ENCODE measurements at places on chromosomes 11 and 22.

GRCh38 chr11:15507592-15507991 is 392.9 kb downstream of the INSC start:
- no peak for DNase-seq

- no peak for DNase-seq
Measured at GRCh38 chr11:86571273-86571948, 101.0 kb downstream of the ME3 start.

GRCh38 chr11:19239039-19239438 is 1.7 kb downstream of the E2F8 start:
- no peak for DNase-seq

- DNase-seq: no peak
Measured at GRCh38 chr11:34226210-34226609, 120.8 kb downstream of the NAT10 start.

DNA sequence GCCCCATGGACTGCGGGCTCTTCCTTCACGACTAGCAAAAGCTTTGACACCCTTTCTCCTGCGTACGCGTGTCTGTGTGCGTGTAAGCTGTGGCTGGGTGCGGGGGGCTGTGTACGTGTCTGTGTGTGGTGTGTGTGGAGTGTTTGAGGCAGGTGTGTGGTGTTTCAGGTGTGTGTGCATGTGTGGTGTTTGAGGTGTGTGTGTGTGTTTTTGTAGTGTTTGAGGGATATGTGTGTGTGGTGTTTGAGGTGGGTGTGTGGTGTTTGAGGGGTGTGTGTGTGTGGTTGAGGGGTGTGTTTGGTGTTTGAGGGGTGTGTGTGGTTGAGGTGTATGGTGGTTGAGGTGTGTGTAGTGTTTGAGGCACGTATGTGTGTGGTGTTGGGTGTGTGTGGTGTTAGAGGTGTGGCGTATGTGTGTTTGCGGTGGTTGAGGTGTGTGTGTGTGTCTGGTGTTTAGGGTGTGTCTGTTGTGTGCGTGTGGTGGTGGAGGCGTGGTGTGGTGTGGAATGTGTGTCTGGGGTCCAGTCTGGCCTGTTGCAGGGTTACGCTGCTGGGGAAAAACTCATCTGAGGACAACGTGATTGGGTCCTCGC is 687 bp upstream of the ARSA start:
- DNase-seq: no peak

GRCh38 chr22:22155146-22155545 is 89.4 kb upstream of the VPREB1 start:
- no peak for DNase-seq

DNA sequence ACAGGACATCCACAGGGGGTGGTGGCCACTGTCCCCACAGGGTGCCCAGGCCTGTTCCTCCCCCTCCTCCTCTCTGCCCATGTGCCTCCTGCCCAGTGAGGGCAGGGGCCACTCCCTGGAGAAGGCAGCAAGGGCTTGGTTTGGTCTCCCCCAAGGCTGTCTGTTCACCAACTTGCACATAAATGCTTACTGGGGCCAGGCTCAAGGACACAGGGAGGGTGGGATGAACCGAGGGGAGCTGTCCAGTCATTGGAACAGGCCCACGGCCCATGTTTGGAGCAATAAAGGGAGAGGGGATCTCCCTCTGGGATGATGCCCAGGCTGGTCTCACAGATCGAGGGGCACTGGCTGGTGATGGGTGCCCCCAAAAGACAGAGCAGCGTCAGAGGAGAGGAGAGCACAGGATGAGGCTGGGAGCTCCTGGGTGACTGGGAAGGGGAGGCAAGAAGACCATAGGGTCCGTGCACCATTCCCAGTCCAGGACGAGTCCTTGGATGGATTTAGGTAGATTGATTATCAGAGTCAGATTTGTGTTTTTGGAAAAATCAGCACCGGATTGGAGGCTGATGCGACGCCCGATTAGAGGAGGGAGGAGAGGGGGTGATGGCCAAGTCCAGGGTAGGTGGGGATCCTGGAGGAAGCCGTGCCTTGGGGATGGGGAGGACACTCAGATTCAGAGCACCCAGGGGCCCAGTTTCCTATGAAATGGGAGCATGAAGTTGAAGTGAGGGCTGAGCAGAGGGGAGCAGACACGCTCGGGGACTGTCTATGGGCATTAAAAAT is 1.1 kb downstream of the IGLL5 start:
- no peak for DNase-seq

DNA sequence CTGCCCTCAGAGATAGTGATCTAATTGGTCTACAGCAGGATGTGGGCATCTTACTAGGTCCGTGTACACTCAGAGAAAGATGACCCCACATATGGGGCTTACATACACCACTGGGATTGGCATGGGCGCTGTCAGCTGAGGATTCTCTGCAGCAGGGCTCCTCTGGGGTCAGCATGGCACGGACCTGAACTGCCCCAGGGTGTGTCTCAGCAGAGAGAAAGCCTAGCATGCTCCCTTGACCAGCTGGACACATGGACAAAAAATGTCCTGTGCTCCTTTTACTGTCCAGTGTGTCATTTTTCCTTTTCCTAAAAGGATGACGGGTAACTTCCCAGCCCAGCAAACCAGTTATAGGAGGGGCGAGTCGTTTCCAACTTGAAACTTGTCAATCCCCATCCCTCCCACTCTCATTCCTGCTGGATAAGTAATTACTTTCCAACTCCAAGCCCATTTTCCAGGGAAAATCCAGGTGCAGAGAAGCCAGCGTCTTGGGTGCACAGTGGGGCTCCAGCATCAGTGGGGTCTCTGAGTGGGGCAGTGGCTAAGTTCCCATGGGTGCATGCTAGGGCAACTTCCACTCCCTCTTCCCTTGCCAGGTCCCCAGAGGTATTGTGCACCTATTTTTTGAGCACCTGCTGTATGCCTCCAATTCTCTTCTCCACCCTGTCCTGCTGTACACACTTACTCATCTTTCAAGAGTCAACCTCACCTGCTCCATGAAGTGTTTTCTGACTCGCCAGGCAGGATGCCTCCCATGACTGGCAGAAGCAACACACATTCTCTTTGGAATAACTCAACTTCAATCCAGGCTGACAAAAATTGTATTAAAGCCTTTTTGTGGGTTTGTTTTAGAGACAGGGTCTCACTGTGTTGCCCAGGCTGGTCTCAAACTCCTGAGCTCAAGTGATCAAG is 5.0 kb downstream of the VSTM5 start:
- no peak for DNase-seq

- DNase-seq: no peak
Measured at GRCh38 chr11:67606093-67606491, 644 bp upstream of the NDUFV1 start.

DNA sequence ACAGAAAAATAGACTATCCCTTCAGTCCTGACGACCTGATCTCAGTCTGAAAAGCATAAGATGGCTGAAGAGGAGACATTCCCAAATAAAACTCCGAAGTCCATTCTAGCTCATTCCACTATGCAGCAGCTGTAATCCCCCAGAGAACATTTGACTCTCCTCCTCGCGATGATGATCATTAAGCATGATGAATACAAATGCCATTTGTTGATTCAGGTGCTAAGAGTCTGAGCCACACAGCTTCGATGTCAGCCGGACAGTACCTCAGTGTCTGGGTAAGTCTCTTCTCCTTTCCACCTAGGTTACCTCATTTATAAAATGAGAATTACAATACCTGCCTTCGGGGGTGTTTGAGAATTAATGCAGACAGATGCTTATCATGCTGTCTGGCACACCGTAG is 94.8 kb downstream of the TENM4 start:
- no peak for DNase-seq

GRCh38 chr11:119055901-119056300 is 1.1 kb downstream of the HYOU1 start:
- peak; percentile 43 for DNase-seq

GRCh38 chr11:12569499-12570425 is 104.5 kb upstream of the TEAD1 start:
- no peak for DNase-seq

DNA sequence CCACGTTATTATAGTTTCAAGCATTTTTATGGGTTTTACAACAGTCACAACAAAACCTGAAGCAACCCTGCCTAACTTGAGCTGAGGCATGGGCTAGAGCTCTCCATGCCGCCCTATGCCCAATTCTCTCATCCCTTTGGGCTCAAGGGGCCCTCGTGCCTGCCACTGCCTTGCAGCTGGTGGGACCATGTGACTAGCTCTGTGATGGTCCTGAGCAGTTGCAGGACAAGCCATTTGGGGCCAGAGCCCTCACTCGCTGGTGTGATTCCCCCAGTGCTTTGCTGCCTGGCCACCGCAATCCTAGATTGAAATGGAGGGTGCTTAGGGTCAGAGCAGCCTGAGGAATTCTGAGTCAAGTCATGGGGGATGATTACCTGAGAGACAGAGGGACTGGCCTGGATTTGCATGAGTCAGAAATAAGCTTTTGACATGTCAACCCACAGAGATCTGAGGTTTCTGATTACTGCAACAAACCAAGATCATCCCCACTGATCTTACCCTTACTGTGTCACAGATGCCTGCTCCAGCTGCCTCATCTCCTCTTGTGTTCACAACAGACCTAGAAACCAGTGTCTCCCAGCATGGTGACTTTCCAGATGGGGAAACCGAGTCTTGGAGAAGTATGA is 323.7 kb downstream of the BRD1 start:
- DNase-seq: no peak

- no peak for DNase-seq
Measured at GRCh38 chr11:67253872-67254624, 12.2 kb upstream of the GRK2 start.

DNA sequence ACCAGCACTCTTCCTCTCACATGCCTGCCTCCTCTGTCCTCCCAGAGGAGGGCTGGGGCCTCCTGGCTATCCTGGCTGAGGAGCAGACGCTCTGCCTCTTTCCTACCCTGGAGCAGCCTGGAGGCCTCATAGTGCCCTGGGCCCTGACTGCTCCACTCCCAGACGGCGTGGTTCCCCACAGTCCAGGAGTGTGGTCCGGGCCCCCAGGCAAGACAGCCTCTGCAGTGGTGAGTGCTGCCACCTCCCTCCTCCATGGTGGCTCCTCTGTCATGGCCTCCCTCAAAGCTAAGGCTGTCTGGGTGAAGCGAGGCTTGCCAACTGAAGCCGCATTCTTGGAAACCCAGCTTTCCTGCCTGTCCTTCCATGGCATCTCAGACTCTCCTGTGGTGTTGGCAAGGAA is 19.8 kb downstream of the GAB4 start:
- no peak for DNase-seq

DNA sequence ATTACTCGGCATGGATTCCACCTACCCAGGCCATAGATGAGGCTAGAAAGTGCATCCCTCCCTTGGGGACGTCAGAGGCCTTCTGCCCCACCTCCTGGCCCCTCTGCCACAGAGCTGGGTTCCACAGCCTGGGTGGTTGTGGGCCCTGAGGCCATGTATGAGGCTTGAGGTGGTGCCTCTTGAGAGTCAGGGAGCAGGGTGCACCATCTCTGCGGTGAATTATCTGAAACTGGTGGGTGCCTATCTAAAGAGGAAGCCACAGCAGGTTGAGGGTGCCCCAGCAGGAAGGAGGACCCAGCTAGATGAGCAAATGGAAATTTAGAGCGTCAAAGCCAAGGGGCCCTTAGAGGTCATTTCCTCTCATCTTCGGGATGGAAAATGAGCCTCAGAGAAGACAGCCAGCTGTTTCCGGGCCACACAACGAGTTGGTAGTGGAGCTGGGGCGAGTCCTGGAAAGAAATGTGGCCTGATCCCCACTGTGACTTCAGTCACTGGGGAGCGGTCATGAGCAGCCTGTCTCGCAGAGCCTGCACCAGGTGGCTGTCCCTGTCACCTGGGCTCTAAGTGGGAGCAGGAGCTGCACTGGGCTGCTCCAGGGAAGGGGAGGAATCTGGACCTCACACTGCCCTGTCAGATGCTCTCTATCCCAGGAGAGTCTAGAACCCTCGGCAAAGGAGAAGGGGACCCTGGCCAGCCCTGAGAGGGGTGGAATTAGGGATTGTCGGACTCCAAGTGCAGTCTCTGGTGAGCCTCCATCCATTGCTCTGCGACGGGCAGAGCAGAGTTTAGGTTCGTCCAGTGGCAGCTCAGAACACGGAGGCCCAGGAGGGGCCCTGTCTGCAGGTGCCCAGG is 7.3 kb downstream of the ADORA2A start:
- peak; percentile 41 for DNase-seq

GRCh38 chr11:45852712-45853101 is 5.4 kb downstream of the CRY2 start:
- no peak for DNase-seq

DNA sequence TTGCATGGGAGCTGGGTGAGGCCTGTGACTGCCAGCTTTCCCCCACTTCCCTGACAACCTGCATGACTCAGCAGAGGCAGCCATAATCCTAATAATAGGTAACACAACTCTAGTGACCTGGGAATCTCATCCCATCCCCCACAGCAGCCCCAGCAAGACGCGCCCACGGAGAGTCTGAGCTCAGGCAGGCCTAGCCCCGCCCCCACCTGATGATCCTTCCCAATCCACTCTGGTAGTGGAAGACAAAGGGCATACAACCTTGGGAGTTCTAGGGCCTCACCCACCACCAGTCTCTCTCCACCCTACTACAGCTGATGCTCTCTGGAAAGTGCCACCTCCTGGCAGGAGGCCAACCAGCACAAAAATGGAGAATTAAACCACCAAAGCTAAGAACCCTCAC is 60.3 kb downstream of the CWF19L2 start:
- DNase-seq: no peak

DNA sequence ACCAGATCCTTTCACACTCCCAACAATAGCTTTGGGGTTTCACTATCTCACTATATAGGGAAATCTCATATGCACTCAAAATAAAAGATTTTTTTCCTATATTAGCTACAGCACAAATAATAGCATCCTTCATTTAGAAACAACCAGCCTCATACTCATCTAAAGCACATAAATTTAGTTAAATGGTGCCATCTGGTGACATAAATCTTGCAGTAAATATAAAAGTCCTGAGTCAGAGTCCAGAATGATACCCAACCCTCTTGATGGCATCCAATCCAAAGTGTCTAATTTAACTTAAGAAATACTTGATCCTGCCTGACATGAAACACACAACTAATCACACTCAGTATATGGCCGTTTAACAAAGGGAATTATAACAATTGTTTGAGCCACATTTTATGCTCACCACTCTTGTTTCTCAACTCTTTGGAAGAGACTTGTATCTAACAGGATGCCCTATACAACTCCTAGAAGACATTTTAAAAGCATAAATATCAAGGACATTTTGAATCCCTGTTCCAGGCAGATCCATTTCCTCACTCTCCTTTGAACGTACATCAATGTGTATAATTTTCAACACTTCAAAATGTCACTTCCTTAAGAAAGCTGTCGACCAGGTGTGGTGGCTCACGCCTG is 36.2 kb downstream of the DLG2 start:
- DNase-seq: peak; percentile 46

DNA sequence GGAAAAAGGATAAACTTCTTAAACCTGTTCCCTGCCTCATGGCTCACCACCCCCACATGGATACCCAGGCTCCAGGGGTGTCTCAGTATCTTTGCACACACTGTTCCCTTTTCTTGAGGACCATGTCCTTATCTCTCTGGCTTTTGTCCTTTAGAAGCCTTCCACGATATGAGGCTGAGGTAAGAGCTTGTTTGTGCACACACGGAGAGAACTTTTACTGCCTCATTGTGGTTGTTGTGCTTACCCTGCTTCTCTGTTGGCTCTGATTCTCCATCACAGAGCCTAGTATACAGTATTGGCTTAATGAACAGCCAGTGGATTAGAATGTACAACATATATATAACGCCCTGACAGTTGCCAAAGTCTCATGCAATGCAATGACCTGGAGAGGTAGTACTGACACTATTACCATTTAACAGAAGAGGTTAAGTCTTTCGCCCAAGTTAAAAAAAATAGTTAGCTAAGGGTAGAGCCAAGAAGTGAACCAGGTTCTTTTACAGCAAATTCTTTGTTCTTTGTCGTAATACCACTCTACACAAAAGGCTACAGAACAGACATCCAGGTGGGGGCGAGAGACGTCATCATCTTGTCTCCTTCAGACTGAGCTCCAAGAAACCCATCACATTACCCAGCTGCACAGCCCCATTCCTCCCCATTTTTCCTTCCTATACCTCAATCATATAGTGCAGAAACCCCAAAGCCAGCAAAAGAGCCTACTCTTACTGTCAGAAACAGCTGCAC is 117.3 kb downstream of the PLEKHA7 start:
- no peak for DNase-seq
